NCI-H446 treated with DMSO at 0.1 percent for 48 hours (cell line): ENCODE measurements at places on chromosomes 7 and 10.

GRCh38 chr7:158975526-158976467, 119.4 kb downstream of the DYNC2I1 start:
- DNase-seq = no peak

DNA sequence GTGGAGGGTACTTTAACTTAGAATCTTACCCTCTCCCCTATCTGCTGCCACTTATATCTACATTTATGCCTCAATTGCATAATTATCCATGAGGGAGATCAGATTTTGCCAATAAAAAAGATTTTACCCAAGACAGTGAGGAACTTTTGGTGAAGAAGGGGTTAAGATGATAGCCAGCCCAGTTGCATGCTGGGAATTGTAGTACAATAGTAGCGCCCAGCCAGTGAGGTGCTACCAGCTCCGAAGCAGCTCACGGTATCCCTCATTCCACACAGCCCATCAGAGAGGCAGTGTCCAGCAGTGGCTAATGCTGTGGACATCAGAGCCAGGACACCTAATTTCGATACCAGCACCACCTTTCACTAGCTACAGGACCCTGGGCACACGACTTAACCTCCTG, 5.9 kb upstream of the LGI1 start:
- DNase-seq = no peak

- peak; percentile 55 for DNase-seq
Observed at GRCh38 chr7:32892521-32893206, 1.1 kb upstream of the KBTBD2 start.

DNA sequence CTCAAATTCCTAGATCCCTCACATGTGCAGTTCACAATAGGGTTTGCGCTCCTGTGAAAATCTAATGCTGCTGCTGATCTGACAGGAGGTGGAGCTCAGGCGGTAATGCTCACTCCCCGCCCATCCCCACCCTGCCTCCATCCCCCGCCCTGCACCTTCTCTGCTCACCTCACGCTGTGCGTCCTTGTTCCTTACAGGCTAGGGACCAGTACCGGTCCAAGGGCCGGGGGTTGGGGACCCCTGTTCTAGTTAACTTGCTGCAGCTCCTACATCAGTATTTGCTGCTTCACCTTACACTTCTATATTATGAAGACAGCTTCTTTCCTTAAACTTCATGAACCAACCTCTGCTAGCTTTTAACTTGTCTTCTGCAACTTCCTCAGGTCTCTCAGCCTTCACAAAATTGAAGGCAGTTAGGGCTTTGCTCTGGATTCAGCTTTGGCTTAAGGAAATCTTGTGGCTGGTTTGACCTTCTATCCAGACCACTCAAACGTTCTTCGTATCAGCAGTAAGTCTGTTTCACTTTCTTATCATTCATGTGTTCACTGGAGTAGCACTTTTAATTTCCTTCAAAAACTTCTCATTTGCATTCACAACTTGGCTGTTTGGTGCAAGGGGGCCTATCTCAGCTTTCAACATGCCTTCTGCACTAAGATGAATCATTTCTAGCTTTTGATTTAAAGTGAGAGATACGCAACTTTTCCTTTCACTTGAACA, 1.7 kb upstream of the TNKS2 start:
- no peak for DNase-seq

GRCh38 chr7:36348771-36349170, 40.9 kb upstream of the ANLN start:
- DNase-seq = no peak

- DNase-seq = no peak
Observed at GRCh38 chr10:86888585-86889381, 68.6 kb downstream of the MMRN2 start.

DNA sequence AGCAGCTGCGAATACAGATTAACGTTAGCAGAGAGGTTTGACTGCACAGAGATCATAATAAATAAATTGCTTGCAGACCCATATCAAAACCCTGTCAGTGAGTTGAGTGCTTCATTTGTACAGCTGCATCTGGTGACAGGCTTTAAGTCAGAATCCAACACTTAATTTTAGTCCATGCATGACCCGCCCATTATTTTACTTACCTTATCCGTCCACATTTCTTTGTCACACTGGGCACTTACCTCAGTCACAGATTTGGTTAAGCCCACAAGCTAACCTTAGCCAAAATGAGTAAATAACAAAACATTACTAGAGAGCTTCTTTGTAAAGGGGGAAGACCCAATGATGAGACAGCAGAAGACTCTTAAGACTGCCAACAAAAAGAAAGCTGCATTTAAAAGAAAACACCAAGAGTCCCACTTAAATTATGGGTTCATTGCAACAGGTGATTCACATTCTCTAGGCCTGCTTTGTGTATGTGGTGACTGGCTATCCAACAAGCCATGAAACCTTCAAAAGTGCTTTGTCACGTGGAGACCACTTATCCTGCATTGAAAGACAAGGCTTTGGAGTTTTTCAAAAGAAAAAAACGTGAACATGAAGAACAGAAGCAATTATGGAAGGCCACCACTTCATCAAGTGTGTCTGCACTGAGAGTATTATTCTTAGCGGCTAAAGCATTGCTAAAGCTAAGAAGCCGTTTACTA, 32.2 kb downstream of the PHTF2 start:
- no peak for DNase-seq

DNA sequence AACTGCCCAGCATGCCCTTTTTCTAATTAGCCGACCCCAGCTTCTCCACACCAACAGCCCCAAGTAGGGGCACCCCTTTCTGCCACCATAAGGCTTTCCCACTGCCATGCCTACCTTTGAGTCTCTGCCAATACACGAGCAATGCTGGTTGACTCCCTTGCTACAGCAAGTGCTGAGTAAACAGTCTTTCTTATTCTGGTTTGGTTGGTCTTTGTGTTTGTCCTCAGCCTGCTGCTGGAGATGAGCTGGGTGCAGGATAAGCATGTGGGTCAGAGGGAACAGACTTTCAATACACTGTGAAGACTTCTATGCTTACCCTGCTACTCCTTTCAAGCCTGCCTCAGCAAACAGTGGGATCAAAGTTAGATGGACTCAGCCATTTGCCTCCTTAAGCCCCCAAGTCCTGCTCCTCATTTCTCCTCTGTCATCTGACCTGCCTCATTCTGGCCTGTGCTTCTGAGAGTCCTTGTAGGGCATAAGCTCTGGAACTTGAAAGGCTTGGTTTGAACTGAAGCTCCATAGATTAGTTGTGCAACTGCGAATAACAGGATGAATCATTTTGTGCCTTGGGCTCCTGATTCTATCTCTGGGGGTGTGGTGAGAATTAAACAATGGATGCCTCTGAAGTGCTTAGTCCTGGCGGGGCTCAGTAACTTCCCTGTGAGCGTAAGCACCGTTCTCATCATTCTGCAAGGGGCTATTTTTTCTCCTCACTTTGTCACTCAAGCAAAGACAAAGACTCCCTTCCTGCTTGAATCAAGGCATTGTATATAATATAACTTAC, 533.8 kb upstream of the DPP6 start:
- no peak for DNase-seq

DNA sequence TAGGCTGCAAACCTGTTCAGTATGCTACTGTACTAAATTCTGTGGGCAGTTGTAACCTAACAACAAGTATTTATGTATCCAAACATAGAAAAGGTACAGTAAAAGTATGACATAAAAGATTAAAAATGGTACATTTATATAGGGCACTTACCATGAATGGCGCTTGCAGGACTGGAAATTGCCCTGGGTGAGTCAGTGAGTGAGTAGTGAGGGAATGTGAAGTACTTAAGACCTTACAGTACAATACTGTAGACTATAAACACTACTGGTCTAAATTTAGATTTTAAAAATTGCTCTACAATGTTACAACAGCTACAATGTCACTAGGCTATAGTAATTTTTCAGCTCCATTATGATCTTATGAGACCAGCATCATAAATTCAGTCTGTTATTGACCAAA, 146.0 kb upstream of the GNAI1 start:
- no peak for DNase-seq

DNA sequence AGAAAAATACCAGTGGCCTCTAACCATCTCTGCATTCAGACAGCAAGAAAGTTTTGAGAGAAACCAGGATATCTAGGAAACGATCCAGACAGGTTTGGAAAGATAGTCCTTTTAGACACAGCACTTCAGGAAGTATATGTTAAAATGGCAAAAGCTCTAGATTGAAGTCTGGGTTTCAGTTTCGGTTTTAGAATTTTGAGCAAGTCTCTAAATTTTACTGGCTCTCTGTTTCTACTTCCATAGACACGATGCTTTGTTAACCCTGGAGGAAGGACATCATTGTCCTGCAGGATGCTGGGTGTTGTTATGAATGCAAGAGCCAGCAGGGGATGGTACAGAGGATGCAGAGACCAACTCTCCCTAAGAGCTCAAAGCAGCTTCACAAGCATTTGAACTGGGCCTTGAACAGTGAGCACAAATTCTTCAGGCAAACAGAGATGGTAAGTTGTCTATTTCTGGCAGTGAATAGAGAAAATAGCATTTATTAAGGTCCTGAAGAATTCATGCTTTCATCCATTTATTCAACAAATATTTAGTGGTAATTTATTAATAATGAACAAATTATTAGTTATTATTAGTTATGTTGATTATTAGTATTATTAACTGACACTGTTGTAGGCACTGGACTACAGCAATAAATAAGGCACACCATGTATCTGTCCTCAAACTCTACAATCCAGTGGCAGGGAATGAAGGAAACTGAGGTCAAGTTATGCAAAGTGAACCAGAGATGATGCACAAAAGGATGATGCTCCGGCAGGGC, 152.7 kb upstream of the NRP1 start:
- DNase-seq = no peak

- DNase-seq = no peak
Observed at GRCh38 chr10:97228130-97228774, 42.5 kb upstream of the SLIT1 start.

GRCh38 chr10:7339510-7339909, 71.3 kb downstream of the SFMBT2 start:
- no peak for DNase-seq

DNA sequence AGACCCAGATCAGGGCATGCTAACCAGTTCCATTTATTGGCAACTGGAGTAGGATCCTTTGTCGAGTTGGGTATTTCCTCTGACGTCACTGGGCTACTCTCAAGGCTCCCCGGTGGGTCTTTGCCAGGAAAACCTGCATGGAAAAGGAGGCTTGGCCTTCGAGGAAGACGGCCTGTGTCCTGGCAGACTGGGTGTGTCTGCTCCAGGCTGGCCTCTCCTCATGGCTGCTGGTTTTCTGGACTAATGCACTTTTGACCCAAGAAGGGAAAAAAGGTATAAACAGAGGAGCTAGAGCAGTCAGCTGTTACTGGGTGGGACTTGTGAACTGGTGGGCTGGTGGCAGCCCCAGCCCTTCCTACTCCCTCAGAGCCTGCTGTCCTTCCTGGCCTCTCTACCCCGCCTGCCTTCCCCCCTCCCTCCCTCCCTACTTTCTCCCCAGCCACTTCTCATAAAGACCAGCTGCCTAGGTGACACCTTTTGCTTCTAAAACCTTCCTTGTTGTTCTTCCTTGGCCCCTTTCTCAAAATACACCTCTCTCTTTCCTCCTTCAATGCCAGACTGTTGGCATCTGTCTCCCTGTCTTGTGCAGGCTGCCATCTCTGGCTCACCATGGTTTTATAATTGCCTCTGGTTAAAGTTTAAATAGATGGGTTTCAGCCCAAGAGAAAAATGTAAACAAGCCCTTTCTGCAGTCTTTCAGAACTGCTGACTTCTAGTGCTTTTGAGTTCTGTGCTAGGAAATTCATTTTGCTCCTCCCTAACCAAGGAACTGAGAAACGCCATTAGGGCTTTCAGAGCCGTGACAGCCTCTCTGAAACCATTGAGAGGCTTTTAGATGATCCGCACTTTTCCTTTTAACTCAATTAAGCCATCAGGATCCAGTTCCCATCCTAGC, 101.8 kb upstream of the MKLN1 start:
- no peak for DNase-seq

- DNase-seq = no peak
Observed at GRCh38 chr7:23490357-23491135, 20.3 kb upstream of the IGF2BP3 start.

GRCh38 chr7:17770710-17771375, 169.5 kb downstream of the SNX13 start:
- no peak for DNase-seq

DNA sequence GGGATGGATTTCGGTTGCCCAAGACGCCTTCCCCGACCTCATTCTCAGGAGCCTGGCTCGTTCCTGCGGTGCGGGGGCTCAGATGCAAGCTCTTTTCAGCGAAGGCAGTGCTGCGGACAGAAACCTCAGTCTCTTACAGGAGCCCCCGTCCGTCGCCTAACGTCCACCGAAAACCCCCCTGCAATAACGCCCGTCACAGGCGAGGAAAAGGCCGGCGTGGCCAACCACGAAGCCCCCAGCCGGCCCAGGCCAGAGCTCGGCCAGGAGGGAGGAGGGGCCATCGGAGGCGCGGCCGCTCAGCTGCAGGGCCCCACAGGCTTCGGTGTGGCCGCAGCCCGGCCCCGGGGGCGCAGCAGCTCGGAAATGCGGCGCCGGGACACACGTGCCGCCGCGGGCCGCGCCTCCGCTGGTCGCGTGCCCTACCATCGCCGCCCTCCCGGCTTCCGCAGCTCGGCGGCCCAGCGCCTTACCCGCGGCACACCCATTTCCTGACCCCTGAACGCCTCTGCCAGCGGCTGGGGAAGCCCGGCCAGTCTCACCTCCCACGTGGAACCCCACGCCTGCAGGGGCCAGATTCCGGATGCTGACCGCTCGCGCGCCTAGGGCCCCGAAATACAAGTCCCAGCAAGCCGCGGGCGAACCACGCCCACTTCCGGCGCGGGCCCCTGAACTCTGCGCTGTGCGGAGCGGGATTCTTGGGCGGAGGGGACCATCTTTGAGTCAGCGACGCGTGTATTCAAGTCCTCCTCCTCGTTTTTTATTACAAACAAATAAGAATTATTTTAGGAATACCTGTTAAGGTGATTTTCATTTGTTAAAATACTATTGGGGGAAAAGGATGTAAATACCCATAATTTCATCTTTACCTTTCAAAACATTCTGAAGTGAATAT, at the start of gene ZNF239:
Gene ZNF239 (minus strand): TSS at position 616 of the 892 bp plus-strand sequence. CDS start 16,537 bp downstream, outside the sequence.
- DNase-seq = peak; percentile 46

GRCh38 chr10:32943854-32944661, 14.0 kb downstream of the ITGB1 start:
- DNase-seq = no peak

- no peak for DNase-seq
Observed at GRCh38 chr7:2711895-2712675, 24.1 kb downstream of the AMZ1 start.

DNA sequence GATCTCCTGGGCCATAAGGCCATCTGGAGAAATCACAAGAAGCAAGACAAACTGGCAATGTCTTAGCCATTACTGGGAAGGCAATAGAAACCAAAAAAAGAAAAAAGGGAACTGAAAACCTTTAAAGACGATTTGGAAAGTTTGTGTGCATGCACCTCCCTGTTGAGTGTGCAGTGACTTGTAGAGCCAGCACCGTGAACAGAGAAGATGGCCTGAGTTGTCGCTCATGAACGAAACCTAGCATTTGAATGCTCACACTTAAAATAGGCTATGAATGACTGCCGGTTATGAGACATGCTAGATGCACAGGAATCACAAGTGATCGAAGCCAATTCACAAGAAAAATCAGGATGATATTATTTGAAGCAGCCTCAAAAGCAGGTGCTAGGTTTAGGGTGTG, 151.3 kb upstream of the ADO start:
- DNase-seq = no peak

- DNase-seq = no peak
Observed at GRCh38 chr7:23852135-23852534, 142.1 kb downstream of the STK31 start.
